ENCODE measurements at places on chromosomes 5 and 9. TPM values are rescaled to one million over a fixed set of nuclear protein-coding genes. Genes with fewer than 3 reads are reported as not detected.

Gene SLC34A1
- polyA plus RNA-seq = 0.02 TPM

Gene GNA14
- not detected for polyA plus RNA-seq

Gene CMYA5
- polyA plus RNA-seq = 0.41 TPM

Gene DMGDH
- not detected for polyA plus RNA-seq

Gene SEMA4D
- polyA plus RNA-seq = 0.71 TPM

Gene AGXT2
- not detected for polyA plus RNA-seq

Gene SPAAR
- polyA plus RNA-seq = 0.27 TPM

Gene PCDHA1
- 0.01 TPM for polyA plus RNA-seq

Gene RLN2
- polyA plus RNA-seq = 0.67 TPM

Gene AK1
- polyA plus RNA-seq = 65.8 TPM

Gene PCSK5
- polyA plus RNA-seq = 2.1 TPM
